ENCODE measurements at places on chromosomes 1 and 21.

DNA sequence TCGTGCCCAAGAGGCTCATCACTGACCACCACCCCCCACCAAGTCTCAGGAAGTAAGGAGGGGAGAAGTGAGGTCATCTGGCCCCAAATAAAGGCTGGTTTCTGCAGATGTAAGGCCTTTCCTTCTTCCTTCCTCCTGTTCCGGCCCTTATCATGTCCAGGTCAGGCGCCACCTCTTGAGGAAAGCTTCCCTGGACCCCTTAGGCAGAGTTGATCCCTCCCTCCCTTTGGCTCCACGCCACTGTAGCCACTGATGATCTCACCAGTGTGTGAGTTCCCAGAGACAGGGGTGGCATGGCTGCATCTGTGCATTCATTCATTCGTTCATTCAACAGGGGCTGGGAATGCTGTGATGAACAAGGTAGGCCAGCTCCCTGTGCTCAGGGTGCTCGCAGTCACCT, 59.2 kb downstream of the TAS1R2 start:
- DNase-seq, result no peak

DNA sequence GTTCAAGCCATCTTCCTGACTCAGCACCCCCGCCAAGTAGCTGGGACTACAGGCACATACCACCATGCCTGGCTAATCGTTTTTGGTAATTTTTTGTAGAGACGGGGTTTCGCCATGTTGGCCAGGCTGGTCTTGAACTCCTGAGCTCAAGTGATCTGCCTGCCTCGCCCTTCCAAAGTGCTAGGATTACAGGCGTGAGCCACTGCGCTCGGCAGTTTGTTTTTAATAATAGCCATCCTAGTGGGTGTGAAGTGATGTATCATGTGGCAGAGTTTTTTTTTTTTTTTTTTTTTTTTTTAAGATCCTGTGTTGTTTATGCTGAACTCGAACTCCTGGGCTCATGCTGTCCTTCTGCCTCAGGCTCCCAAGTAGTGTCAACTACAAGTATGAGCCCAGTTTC, 51.8 kb downstream of the SPEN start:
- DNase-seq, result no peak

DNA sequence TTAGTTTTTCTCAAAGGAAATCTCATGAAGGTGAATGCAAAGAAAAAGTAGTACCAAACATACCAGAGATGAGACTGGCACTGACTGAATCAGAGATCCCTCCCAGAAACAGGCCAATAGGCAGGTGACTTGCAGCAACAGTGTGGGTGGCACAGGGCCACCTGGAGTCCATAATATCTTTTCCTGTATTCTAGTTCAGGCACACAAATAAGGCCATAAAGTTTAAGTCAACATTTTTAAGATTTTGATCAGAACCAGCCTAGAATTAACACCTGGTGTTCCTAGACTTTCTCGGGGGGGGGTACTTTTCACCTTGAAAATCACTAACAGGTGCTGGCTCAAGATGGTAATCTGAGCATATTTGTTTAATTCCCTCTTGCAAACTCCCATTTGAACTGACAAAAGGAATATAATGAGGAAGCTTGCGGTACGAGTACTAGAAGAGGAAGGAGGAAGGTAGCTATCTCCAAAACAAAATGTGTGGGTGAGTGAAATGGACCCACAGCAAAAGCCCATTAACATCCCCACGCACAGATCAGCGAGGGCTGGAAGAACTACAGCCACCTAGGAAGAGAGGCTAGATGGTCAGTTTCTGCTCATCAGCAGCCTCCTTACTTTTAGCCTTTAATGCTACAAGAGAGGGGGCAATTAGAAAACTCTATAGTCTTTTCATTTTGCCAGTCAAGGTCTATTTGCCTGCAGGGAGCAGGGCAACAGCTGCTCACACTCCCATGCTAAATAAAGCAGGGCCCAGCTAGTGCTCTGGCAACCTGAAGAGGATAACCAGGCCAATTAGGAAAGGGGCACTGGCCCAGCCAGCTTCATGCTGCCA, 18.9 kb downstream of the SDE2 start:
- DNase-seq, result no peak

- DNase-seq, result peak; percentile 49
These were observed 72.9 kb downstream of the RPS6KA1 start for GRCh38 chr1:26602378-26602959.

GRCh38 chr1:211929683-211930082, 99.1 kb upstream of the LPGAT1 start:
- no peak for DNase-seq

- DNase-seq, result no peak
These were observed 83.9 kb upstream of the EDEM3 start for GRCh38 chr1:184838504-184838951.

DNA sequence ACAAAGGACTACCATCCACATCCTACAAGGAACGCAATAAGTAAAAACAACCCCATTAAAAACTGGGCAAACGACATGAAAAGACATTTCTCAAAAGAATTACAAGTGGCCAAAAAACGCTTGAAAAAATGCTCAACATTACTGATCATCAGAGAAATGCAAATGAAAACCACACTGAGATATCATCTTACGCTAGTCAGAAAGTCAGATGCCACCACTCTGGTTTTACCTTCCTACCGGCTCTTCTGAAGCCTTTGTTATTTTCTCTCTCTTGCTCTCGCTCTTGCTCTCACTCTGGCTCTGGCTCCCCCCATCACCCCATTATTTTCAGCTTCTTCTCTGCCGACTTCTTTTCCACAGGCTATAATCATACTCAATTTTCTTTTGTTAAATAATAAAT, 38.8 kb downstream of the VPS45 start:
- DNase-seq, result no peak

DNA sequence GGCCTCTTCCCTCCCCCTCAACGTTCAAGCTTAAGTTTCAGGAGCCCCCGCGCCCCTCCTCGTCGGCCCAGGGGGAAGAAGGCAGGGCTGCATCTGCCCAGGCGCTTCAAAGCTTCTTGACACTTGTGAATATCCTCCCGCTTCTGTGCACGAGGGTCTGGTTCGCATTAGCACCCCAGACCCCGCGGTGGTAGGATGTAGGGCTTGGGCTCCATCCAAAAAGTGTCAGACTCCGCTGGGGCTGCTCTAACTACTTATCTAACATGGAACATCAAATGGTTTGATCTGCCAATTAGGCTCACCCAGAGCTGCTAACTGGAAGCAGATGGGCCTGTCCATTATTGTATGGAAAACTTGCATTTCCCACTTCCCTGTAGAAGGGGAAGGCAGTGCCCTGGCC, 28.9 kb downstream of the TAS1R2 start:
- no peak for DNase-seq

GRCh38 chr1:165938844-165939243, 111.4 kb downstream of the UCK2 start:
- DNase-seq, result no peak

DNA sequence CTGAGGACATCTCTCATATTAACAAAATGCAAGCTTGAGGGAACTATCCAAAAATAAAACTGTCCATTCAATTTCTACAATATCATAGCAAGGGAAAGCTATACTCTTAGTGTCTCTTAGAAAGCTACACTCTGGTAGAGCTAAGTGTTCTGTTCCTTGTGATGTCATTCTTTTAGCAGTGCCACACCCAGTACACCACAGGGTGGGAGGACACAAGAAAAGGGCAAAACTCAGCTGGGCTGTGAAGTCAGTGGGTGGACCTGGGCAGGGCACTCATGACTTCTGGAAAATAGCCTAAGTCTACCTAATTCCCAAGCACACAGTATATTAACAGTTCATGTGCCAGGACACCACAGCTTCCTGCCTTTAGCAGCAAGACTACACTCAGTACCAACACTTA, 42.2 kb upstream of the TNFSF4 start:
- DNase-seq, result no peak

- no peak for DNase-seq
These were observed 1.4 kb upstream of the SLC5A9 start for GRCh38 chr1:48221122-48221521.

GRCh38 chr1:77956464-77956863, 22.4 kb downstream of the FUBP1 start:
- no peak for DNase-seq

- DNase-seq, result no peak
These were observed 12.3 kb upstream of the OR10J5 start for GRCh38 chr1:159548126-159548525.

DNA sequence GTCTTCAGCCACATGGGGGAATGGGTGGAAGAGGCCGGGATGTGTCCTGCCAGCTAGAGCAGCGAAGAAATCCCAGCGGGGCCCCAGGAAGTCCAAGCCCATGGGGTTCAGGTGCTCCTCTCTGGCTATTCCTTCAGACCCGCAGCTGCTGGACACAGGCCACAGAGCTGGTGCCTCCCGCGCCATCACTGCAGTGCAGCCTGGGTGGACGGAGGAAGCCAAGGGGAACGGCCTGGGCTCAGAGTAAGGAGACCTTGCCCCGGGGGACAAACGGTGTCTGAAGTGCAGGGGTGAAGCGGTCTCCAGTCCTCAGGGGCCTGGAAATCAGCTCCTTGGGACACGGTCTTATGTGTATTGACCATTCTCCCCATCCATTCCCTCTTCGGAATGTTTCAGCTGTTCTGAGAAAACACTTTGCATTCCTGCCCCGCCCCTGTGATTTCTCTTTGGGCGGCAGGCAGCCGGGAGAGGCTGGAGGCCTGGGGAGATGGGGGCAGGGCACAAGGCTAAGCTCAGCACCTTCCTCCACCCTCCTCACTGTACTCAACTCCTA, 18.4 kb downstream of the MTHFR start:
- DNase-seq, result no peak

GRCh38 chr1:220791956-220792355, 5.2 kb downstream of the MTARC1 start:
- DNase-seq, result no peak

- DNase-seq, result peak; percentile 50
These were observed 1.9 kb downstream of the YBX1 start for GRCh38 chr1:42684139-42684538.

- no peak for DNase-seq
These were observed 62.7 kb upstream of the ATP1B1 start for GRCh38 chr1:169043823-169044222.

- DNase-seq, result no peak
These were observed 53.1 kb downstream of the ST7L start for GRCh38 chr1:112565800-112566199.

DNA sequence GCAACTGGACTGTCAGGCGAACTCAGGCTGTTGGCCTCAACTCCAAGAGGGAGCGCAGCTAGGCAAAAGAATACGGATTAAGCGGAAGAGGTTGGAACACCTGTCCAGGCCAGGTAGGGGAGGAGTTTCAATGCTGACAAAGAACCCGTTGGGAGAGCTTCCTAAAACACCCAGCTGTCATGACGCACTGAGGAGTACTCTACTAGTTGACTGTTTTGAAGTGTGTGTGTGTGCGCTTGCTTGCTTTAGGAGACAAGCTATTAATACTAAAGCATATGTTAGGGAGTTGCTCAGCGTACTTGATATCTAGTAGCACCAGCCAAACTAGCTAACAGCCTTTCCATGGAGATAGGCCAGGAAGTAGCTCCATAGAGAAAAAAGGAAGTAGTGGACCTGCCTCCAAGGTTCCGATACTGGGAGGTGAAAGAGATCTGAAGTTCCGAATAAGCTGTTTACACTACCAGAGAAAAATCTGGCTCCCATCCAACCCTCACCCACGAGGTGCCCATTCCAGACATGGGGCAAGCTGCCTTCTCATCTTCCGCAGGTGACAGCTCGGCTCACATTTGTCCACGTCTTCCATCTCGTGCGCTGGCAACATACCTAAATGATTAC, 974 bp upstream of the FNBP1L start:
- DNase-seq, result no peak

DNA sequence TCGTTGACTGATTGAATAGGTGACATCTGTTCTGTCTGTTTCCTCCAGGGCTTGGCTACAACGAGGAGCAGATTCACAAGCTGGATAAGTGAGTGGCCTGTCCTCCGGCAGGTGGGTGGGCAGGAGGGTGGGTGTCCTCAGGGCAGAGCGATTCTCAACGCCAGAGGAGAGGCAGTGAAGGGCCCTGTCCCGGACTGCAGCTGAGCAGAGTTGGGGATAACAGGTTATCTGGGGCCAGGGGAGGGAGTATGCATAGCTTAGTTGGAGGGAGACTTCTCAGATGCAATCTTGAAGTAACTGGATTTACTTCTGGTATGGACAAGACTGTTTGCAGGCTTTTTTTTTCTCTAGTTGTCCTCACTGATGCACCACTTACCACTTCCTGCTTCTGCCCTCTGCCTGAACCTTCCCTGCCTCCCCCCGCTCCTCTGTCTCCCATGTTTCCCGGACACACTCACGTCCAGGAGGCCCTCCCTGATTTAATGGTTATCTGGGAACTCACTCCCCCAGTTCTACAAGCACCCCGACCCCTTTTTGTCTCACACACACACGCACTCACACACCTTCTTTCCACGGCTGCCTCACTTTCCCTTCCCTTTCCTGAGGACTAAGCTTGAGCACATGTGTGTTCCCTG, 16.4 kb upstream of the RASSF5 start:
- DNase-seq, result no peak

GRCh38 chr1:246791303-246791918, 67.2 kb downstream of the SCCPDH start:
- peak; percentile 31 for DNase-seq
